ENCODE measurements at places on chromosomes 1 and 21.

DNA sequence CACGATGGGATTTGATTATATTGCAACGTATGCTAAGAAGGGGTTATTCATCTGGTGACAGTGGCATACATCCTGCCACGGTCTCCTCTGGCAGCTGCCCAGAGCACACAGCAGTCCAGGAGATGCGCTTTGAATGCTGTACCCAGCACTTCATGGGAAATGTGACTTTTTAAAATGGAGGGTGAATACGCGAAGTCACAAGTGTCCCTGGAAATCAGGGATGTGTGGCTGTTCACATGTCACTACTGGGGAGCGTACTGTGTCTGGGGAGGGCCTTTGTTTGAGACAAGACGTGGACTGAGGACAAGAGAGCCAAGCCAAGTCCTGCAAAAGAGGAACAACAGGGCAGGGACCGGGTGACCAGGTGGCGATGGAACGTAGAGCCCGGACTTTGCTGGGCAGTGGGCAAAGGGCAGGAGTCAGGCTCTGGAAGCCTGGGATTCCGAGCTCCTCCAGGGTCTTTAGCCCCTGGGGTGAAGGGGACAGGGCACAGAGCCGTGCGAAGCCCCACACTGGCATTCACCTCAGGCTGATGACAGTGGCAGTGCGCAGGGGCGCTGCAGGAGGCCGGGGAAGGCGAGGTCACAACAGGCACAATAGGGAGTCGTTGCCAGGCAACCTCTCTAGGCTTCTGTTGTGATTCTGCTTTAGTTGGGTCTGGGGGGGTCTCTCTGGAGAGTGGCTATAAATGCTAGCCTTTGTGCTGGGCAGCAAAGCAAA is 11.4 kb upstream of the ZBTB21 start:
- no peak for DNase-seq

- DNase-seq, result no peak
Observed at GRCh38 chr21:35298757-35299156, 249.7 kb upstream of the RUNX1 start.

GRCh38 chr1:24362982-24363614 is 43.9 kb downstream of the GRHL3 start:
- DNase-seq, result no peak

DNA sequence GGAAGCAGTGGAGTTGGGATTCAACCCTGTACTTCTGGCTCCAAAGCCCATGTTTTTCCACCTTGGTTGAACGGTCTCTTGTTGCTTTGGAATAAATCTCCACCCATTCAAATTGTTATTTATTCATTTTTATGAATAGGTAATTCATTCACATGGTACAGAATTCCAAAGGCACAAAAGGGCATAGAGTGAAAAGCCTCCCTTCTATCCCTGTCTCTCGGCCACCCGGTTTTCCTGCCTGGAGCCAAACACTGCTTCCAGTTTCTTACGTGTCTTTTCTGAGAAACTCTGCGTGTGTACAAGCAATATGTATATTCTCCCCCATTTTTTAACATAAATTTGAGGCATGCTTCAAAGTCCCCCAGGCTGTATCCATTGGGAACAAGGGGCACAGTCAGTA is 3.9 kb downstream of the EXTL1 start:
- no peak for DNase-seq

- DNase-seq, result no peak
Observed at GRCh38 chr1:25924454-25924853, 18.2 kb upstream of the STMN1 start.

DNA sequence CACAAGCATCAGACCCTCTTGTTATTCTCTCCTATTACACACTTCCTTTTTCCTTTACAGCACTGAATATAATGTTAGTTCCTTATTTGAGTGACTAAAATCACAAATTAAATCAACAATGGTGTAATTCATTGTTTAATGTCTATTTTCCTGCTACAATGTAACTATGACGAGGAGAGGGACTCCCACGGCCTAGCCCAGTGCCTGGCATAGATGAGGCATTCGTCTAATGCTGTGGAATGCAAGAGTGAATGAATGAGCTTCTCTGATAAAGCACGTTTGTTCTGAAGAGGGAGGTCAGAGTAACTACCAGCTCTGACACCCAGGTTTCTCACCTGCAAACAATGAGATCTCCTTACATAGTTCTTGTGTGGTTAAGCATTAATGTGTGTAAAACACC is 479.4 kb downstream of the OMA1 start:
- no peak for DNase-seq

DNA sequence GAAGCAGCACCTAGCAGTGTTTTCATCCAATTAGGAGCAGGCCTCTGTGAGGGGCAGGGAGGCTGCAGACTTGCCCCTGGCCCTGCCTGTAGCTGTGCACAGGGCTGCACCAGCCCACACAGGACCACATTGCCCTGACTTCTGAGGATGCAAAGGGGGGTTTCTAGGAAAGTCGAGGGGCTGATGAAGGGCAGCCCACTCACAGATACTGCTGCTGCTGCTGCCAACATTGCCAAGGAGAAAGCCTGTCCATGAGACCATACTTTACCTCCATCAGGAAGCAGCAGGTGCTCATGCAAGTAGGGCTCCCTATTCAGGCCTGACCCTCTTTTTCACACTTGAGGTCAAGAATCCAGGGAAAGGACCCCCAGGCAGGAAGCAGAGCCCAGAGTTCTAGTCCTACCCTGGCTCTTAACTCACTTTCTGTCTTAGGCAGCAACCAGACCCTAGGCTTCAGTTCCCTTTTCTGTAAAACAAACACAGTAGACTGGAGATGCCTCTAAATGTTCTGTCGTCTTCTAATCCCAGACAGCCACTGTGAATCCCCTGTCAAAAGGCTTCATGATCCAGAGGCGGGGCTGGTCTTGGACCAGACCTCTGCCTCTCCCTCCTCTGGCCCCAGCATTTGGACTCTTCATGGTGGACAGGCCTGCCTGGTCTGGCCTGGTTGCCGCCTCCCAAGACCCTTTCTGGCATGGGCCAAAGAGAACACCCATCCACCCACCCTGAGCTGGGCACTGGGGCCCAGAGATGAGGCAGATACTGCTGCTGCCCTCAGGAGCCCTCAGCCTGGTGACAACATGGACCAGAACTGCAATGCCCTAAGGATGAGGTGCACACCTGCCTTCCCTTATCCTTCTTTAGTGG is 120.2 kb downstream of the GLIS1 start:
- no peak for DNase-seq

GRCh38 chr1:3530926-3531818 is 76.7 kb downstream of the ARHGEF16 start:
- DNase-seq, result no peak

- DNase-seq, result no peak
Observed at GRCh38 chr1:72780212-72780611, 497.9 kb upstream of the NEGR1 start.

GRCh38 chr1:206839857-206840256 is 25.6 kb upstream of the IL20 start:
- DNase-seq, result no peak

GRCh38 chr1:201105688-201106087 is 6.5 kb downstream of the CACNA1S start:
- no peak for DNase-seq

- DNase-seq, result no peak
Observed at GRCh38 chr1:205598841-205599668, 32.8 kb downstream of the ELK4 start.

GRCh38 chr1:193110246-193110645 is 5.0 kb upstream of the GLRX2 start:
- DNase-seq, result no peak

DNA sequence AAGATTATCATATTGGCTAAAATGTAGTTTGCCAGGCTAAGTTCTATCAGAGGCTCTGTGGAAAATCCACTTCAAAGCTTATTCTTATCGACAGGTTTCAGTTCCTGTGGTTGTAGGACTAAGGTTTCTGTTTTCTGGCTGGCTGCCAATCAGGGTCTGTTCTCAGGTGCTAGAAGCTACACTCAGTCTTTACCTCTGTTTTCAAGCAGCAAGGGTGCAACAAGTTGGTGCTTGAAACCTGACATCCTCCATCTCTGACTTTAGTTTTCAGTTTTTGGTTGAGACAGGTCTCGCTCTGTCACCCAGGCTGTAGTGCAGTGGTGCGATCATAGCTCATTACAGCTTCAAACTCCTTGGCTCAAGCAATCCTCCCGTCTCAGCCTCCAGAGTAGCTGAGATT is 15.3 kb upstream of the TMCO2 start:
- DNase-seq, result no peak

GRCh38 chr1:40840526-40841323 is 21.4 kb downstream of the CITED4 start:
- peak; percentile 24 for DNase-seq

DNA sequence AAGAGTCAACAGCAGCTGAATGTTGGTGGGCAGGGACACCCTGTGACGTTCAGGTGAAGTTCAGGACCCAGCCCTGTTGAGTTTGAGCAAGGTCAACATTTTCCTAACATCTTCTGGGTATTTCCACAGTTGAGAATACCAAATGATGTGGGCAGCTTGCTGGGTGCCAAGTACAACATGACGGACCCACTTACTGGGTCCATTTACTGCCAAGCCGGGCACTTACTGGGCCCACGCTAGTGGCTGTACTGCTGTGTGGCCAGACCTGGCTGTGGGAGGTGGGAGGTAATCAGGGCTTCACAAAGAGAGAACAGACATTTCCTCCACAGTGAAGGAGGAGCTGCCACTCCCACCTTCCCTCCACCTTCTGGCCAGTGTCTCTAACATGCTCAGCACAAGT is 99.2 kb downstream of the PSMG1 start:
- no peak for DNase-seq
